ENCODE measurements at places on chromosomes 2 and 18.
A peak's percentile ranks its signal among the peaks of the same experiment; 100 is the strongest.

DNA sequence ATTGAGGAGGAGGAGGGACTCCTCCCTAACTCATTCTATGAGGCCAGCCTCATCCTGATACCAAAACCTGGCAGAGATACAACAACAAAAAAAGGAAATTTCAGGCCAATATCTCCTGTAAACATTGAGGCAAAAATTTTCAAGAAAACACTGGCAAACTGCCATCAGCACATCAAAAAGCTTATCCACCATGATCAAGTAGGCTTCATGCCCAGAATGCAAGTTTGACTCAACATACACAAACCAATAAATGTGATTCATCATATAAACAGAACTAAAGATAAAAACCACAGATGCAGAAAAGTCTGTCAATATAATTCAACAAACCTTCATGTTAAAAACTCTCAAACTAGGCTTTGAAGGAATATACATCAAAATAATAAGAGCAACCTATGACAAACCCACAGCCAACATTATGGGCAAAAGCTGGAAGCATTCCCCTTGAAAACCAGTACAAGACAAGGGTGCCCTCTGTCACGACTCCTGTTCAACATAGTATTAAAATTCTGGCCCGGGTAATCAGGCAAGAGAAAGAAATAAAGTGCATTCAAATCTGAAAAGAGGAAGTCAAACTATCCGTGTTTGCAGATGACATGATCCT lies 1014.3 kb downstream of the CBLN2 start:
- H3K27me3 ChIP-seq = no peaks in the 10 kb centered on the region
- DNase-seq = no peak
- no peak overlapping the region for H3K27ac ChIP-seq
- H3K36me3 ChIP-seq = no peaks in the 10 kb centered on the region
- no peaks in the 10 kb centered on the region for H3K4me1 ChIP-seq

GRCh38 chr2:230160112-230160660 lies 59.6 kb downstream of the SP110 start:
- DNase-seq = no peak
- no peak overlapping the region for H3K27ac ChIP-seq
- H3K27me3 ChIP-seq = no peaks in the 10 kb centered on the region
- H3K36me3 ChIP-seq = no peaks in the 10 kb centered on the region
- H3K4me1 ChIP-seq = peaks cover 11% of the 10 kb centered on the region

GRCh38 chr2:100513650-100514049 lies 43.4 kb downstream of the NMS start:
- H3K27ac ChIP-seq = no peak overlapping the region
- H3K27me3 ChIP-seq = peaks cover 3% of the 10 kb centered on the region
- no peaks in the 10 kb centered on the region for H3K4me1 ChIP-seq
- peaks cover under 1% of the 10 kb centered on the region for H3K36me3 ChIP-seq
- no peak for DNase-seq

DNA sequence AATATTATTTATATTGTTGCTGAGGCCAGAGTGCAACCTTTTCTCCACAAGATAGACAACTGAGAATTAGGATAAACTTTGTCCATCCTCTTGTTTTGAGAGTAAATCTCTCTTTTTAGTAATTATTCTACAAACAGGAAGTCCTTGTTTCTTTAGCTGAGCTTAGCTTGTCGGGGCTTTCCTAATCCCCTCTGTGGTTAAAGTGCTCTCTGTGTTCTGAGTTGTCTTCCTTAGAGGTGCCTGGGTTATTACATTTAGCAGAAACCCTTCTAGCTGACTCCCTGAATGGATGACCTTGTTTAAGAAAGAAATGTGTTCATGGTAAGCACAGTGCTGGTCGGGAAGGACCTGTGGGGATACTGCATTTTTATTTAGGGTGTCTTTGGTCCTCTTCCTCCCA lies 12.7 kb downstream of the USP39 start:
- H3K27me3 ChIP-seq = no peaks in the 10 kb centered on the region
- peak overlapping the region; percentile 86 for H3K27ac ChIP-seq
- peaks cover 13% of the 10 kb centered on the region for H3K4me1 ChIP-seq
- peaks cover 30% of the 10 kb centered on the region for H3K36me3 ChIP-seq
- H3K4me3 ChIP-seq = peak overlapping the region; percentile 55

DNA sequence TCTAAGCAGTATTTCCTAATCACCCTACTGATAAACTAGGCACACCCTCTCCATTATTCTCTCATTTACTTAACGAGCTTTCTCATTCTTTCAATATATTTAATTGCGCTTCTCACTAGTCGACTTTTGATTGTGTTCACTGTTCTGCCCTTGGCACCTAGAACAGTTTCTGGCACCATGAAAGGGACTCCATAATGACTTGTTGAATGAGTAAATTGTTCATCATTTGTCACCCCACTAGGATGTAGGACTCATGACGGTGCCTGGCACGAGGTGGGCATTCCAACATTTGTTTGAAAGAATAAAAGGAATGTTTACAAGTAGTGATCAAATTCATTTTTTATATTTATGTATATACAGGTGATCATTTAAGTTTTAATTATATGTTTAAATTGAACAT lies 123.7 kb downstream of the DIS3L2 start:
- H3K4me3 ChIP-seq = no peak overlapping the region
- no peak for DNase-seq
- peaks cover 11% of the 10 kb centered on the region for H3K4me1 ChIP-seq

GRCh38 chr18:35355140-35355618 lies 11.0 kb upstream of the ZNF24 start:
- peaks cover 12% of the 10 kb centered on the region for H3K36me3 ChIP-seq
- peak; percentile 63 for DNase-seq
- H3K4me3 ChIP-seq = no peak overlapping the region
- peaks cover 3% of the 10 kb centered on the region for H3K27me3 ChIP-seq
- H3K4me1 ChIP-seq = no peaks in the 10 kb centered on the region

DNA sequence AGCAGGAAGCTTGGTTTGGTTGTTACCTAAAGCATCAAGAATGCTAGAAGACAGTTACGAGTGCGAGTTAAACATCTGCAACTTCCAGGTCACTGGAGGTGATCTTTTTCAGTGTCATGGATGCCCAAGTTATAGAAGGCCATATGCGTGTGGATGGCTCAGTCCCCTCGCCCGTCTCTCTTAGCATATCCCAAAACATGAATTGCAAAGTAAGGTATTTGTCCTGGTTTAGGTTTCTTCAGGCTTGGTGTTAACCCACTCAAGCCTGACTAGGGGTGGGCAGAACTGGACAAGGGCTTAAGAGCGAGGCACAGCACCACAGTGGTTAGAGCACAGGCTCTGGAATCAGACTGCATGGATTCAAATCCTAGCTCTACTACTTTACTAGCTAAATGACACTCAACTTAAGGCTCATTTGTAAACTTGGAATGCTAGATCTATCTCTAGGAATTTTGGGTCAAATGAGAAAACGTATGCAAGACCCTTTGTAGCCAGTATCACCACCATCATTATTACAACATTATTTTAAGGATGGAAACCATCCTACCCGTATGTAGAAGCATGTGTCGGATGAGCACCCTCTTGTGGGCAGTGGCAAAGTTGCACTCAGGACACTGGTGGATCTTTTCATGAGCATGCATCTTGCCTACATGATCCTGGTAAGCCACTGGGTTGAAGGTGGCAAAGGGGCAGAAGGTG lies 11.2 kb downstream of the ZNF142 start:
- H3K4me3 ChIP-seq = no peak overlapping the region
- no peaks in the 10 kb centered on the region for H3K27me3 ChIP-seq
- no peak for DNase-seq
- H3K27ac ChIP-seq = no peak overlapping the region
- H3K4me1 ChIP-seq = no peaks in the 10 kb centered on the region

DNA sequence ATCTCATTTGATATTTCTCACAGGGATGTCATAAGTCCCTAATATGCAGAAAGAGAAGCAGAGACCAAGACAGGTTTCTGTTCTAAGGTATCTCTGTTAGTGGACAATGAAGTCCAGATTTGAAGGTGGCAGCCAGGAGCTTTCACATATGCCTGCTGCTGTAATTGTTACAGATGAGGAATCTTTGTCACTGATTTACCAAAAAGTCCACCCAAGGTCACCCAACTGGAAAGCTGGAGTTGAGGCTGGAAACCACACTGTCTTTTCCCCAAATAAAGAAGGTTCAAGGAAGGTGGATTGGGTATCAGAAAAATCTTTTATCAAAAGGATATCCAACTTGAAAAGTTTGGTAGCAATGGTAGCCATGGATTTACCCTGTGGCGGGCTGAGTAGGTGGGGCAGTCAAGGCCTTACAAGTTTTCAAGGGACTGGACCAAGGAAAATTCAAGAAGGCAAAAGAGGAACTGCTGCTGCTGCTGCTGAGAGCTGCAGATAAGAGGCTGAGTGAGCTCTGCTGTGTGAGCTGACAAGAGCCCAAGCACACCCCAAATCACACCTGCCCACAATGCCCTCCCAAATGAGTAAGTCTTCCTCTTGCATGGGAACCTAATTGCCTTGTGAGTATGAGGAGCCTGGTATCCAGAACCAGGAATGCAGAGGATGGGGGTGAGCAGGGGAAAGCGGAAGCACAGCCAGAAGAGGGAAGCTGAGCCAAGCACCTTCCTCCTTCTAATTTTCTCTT lies 241.2 kb downstream of the ANAPC1 start:
- peaks cover 16% of the 10 kb centered on the region for H3K36me3 ChIP-seq
- H3K27me3 ChIP-seq = peaks cover 11% of the 10 kb centered on the region
- H3K4me1 ChIP-seq = peaks cover 13% of the 10 kb centered on the region
- H3K4me3 ChIP-seq = no peak overlapping the region
- H3K27ac ChIP-seq = no peak overlapping the region
- DNase-seq = no peak
